Fibroblast of gingiva (primary cell): ENCODE measurements at places on chromosomes 4 and X.

- DNase-seq, result no peak
Measured at GRCh38 chrX:123834116-123834515, 25.7 kb upstream of the XIAP start.

DNA sequence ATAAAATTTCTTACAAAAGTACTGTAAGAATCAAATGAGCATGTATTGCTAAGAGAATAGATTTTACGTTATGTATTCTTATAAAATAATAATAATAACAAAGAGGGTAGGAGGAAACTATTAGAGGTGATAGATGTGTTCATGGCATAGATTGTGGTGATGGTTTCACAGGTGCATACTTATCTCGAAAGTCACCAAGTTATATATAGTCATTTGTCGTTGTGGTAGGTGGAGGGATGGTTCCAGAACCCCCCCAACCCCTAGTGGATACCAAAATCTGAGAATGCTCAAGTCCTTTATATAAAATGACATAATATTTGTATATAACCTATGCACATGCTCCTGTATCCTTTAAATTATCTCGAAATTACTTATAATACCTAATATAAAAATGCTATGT lies 36.7 kb upstream of the H2AZ1 start:
- no peak for DNase-seq

GRCh38 chr4:156248917-156249316 lies 295.3 kb upstream of the CTSO start:
- DNase-seq, result no peak

- no peak for DNase-seq
Measured at GRCh38 chrX:55342533-55343501, 78.1 kb upstream of the PAGE3 start.

DNA sequence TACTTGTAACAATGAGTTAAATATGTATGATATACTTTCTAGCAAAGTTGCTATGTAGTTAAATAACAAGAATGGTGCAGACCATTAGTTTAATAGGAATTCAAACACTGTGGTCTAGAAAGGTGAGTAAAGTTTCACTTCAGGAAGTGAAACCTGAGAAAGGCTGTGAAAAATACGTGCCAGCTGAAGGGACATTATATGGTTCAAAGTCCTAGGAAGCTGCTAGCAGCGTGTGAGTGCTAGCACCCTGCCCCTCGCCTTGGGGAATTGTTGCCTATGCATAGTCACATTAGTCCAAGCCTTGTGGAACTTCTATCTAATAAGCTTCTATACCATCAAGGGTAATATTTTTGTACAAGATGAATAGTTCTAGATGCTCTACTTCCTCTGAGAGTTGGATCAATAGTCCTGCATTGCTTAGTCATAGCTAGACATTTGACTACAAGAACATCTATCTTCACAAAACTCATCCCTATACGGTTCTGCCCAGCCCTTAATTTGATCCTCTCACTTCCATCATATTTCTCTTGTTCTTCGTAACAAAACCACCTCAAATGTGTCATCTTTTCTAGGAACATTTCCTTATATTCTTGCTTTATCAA lies 45.8 kb upstream of the ARSJ start:
- DNase-seq, result no peak

DNA sequence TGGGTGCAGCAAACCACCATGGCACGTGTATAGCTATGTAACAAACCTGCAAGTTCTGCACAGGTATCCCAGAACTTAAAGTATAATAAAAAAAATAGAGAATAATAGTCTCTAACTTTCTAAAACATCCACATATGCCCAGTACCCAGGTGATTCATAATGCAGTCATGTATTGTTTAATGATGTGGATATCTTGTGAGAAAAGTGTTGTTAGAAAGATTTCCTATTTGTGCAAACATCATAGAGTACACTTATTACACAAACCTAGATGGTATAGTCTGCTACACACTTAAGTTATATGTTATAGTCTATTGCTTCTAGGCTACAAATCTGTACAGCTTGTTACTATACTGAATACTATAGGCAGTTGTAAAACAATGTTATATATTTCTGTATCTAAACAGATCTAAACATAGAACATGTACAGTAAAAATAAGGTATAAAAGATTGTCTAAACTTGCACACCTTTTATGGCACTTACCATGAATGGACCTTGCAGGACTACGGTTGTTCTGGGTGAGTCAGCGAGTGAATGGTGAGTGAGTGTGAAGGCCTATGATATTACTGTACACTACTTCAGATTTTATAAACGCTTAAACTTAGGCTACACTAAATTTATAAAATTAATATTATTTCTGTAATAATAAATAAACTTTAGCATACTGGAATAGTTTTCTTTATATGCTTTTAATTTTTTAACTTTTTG lies 232.2 kb upstream of the SLIT2 start:
- no peak for DNase-seq

- no peak for DNase-seq
Measured at GRCh38 chr4:46444318-46445000, 54.5 kb upstream of the GABRA2 start.

GRCh38 chr4:45578874-45579273 lies 545.0 kb downstream of the GABRG1 start:
- no peak for DNase-seq

DNA sequence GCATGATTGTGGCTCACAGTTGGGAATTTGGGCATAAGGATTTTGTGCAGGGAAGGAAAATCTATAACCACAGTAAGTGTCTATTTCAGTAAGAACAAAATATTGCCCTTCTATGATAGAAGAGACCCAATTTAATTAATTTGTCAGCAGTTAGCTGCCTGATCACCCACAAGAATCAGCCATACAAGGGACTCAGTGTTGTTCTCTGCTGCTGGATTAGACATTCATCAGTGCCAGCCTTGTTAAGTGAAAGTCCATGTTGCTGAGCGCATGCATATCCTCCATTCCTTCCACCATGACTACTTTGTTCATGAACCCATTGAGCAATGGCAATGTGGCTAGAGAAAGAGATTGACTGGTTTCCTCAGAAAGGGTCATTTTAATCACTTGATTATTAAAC lies 125.3 kb upstream of the PDHA2 start:
- DNase-seq, result no peak

- no peak for DNase-seq
Measured at GRCh38 chrX:101619364-101619763, 1.6 kb upstream of the ARMCX6 start.

DNA sequence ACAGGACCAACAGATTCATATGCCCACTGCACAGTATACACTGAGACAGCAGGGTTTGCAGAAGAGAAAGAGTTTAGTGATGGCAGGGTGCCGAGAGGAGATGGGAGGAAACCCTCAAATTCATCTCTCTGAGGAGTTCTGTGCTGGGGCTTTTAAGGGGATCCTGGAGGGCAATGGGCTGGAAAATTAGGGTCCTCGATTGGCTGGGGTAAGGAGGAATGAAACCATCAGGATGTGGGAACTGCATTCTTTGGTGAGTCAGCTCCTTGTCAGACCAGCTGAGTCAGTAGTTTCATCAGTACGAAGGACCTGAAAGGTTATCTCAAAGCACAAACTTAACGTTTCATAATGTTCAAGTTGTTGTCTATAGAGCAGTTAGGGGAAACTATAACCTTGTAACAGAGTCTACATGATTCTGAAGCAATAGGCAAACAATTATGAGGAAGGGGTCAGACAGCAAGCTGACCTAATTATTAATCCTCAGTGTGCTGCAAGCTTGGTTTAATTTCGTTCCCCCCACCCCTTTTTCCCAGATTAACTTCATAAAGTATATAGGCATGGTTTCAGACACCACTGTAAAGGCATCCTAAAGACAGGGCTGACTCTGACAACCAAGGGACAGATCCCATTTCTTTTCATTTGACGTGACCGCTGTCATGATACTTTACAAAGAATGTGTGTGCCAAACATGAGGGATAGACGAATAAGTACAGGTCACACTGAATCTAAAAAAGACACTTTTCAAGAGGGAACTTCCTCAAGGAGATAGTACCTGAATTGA lies 1.5 kb upstream of the MSMO1 start:
- peak; percentile 52 for DNase-seq

GRCh38 chr4:73713650-73714049 lies 26.7 kb upstream of the CXCL8 start:
- no peak for DNase-seq

DNA sequence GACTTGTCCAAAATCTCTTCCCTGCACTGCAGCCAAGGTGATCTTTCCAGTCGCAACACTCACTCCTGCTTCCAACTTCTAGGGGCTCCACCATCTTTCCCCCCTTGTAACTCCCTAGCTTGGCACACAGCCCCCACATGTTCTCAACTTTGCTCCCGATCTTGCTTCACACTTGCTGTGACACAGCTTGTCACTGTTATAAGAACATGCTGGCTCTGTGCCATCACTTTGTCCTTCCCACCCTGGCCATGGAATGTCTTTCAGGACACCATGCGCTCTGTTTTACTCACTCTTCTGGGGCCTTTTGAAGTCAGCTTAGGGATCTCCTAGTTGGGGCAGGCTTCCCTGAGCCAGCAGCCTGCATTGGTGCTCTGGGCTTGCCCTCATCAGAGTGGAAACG lies 2.5 kb downstream of the NSDHL start:
- DNase-seq, result no peak

DNA sequence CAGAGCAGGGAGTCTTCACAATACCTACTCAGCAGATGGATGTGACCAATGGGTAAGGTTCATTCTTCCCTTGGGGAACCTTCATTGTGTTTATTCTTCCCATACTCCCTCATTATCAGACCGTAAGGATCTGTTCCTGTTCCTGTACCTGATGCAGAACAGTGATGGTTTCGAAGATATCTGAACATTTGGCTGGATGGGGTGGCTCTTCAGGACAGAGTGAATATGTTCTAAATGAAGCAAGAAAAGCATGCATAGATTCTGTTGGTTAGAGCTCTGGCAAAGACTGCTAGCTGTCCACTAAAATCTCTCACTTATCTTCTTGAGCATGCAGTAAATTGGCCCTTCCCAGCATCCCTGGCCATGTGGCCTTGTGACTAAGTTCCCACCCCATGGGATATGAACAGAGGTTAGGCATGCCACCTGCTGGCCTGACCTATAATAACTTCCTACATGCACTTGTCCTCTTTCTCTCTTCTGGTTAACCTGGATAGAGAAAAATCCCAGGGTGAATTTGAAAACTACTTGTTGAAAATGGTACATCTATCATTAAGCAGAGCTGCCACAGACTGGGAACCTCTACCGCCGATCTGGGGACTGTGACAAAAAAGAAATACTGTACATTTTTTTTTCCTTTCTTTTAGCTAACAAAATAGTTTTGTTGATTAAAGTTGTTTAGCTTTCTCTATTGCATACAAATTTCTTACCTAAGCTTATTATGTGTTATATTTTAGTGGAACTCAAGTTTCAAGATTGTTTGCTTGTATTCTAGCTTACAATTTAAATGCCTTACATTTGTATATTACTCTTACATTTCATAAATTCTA lies 60.0 kb upstream of the BANK1 start:
- DNase-seq, result peak; percentile 69

DNA sequence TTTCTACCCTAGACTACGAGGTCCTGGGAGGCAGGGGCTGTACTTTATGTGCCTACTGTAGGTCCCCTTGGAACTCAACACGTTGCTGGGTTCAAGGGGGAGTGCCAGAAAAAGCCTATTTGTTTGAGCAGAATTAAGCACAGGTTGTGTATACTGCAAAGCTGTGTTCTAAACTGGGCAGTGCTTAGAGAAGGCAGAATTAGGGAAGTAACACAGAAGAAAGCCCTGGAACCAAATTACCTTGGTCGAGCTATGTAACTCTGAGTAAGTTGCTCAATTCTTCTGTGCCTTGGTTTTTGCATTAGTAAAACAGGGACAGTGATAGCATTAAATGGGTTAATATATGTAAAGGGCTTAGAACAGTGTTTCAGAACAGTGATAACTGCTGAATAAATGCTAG lies 245.0 kb upstream of the SFRP2 start:
- no peak for DNase-seq

DNA sequence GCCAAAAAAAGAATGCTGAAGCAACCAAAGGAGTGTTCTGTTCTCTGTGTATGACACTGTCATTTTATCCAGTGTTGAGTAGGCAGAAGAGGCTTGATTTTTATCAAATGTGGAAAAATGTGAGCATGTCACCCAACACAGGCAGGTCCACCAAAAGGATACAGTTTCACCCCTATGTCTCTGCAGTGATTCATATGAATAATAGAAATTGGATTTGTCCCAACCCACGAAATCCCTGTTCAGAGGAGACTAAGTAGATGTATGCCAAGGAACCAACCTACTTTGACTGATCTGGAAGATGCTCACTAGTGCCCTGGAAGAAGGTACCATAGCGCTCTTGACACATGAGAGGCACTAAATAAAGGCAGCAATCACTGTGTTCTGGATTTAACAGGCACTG lies 72.5 kb downstream of the FGF13 start:
- DNase-seq, result no peak

GRCh38 chrX:34270434-34270833 lies 138.3 kb upstream of the FAM47A start:
- DNase-seq, result no peak

- peak; percentile 90 for DNase-seq
Measured at GRCh38 chr4:82428969-82429727, 1.1 kb downstream of the HNRNPDL start.

- peak; percentile 21 for DNase-seq
Measured at GRCh38 chr4:113094802-113095201, 45.3 kb downstream of the ANK2 start.

GRCh38 chr4:20487852-20488251 lies 212.4 kb upstream of the PACRGL start:
- DNase-seq, result peak; percentile 2

DNA sequence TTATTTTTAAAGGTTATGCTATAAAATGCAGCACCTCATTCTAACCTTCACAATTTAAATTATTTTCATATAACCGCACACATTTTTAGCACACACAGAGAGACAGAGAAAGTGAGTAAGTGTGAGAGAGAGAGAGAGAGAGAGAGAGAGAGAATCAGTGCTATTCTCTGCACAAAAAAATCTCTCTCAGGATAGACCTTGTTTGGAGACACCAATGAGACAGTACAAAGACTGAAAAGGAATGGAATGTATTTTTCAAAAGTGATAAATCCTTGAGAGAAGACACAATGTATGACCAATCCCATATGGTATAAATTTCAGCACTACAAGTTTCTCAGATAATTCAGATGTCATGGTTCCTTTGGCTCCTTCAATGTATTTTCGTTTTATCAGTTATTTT lies 132.1 kb upstream of the PCDH18 start:
- DNase-seq, result no peak

DNA sequence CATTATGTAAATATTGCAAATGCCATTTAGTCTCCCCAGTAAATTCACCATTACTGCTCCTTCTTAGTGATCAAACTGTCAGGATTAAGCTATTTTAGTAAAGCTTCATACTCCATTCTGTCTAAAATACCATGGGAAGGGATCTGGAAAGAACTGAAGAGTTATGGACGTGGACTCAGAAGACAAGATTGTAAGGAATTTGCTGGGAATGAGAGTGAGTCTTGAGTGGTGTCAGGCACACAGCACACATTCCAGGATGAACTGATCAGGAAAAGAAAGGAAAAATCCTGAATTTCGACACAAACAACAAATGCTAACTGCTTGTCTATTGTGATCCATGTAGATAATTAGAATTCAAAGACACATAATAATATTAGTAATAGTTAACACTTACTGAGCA lies 311.0 kb downstream of the CENPC start:
- no peak for DNase-seq

DNA sequence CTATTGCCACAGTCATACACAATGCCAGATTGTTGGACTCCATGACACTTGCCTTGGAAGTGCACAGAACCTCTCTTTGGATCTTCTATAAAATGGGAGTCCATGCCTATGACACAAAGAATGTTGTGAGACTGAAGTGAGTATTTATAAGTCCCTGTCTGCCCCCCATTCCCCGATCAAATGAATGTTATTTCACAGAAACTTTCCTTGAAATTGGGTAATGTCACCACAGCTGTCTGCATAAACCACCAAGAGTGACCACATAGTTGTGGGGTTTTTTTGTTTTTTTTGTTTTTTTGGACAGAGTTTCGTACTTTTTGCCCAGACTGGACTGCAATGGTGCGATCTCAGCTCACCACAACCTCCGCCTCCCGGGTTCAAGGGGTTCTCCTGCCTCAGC lies 27.1 kb upstream of the REST start:
- no peak for DNase-seq
